ENCODE measurements at places on chromosomes 4 and X.
A peak's percentile ranks its signal among the peaks of the same experiment; 100 is the strongest.

GRCh38 chrX:43108828-43109227 is 330.9 kb upstream of the PPP1R2C start:
- no peak for DNase-seq

GRCh38 chr4:54659313-54659712 is 1.6 kb downstream of the KIT start:
- DNase-seq = peak; percentile 26

DNA sequence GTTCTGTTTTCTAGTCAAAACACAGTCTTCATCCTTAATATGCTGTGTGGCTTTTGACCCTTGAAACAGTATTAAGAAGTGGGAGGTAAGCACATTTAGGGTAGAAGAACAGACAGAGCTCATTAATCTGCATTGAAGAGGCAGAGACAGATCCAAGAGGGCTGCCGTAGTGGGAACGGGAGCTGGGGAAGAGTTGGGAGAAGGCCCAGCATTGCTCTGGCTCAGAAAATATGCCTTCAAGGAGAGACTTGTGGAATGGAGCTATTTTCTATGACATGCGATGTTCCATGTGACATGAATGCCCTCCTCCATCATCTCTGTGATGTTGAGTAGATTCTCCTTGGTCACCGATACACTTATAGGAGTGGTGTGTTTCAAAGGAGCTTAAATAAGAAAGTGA is 273.3 kb upstream of the BOD1L1 start:
- no peak for DNase-seq

GRCh38 chr4:140158365-140159030 is 4.5 kb upstream of the MAML3 start:
- DNase-seq = no peak

DNA sequence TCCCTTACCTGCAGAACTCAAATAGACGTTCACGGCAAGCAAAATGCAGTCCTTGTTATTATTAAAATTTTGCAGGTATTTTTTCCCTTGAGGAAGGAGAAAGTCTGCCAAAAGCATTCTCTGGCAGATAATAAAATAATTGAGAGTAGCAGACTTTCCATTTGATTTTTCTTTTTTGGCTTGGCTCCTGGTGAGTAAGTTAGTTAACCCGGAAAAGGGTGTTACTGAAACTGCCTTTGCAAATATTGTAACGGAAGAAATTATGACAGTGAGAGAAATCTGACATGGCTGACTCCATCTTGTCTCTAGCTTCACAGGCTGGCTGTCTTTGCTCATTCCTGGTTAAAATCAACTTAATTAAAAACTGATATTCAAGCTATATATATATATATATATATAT is 100.5 kb downstream of the GPR143 start:
- DNase-seq = no peak

DNA sequence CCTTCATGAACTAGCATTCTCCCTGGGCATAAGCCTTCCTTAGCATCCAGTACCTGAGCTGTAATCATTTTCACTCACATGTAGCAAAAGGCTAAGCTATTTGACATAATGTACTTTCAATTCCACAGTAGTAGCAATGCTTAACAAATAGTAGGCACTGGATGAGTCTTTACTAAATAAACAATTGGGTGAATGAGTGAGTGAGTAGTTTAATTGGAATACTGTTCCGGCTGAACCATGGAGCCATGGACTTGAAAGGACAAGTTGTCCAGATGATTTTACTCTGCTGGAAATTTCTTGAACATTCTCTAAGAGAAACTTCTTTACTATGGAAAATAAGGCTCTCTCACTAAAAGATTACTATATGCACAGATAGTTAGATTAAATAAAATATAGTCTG is 159.3 kb downstream of the FAM47B start:
- no peak for DNase-seq

- DNase-seq = no peak
These were observed 648 bp upstream of the MSMO1 start for GRCh38 chr4:165326831-165327210.

DNA sequence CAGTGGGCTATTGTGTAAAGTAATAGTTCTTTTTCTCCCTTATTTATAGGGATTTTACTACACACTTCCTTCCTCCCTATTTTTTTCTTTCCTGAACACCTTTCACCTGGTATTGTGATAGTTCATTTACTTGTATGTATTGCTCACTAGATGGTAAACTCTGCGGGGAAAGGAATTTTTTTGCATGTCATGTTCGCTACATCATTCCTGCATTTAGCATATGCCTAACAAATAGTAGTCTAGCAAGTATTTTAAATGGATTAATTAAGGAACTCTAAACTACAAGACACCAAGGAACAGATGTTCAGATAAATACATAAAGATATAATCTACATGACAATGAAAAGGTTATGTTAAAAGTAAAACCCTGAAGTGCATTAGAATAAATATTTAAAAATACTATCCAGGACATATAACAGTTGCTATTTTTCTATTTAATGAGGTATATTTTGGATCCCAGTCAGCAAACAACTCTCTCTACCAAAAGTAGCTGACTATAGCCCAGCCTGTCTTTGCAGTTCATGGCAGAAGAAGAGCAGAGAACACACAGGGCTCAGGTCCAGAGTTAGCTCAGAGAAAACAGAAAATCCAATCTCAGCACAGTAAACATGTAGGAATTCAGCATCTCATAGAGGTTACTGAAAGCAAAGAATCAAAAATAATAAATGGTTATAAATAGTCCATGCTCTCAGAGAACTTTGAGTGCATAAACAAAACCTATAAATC is 87.8 kb downstream of the PACRGL start:
- no peak for DNase-seq

- peak; percentile 43 for DNase-seq
These were observed 47.4 kb downstream of the PRDM5 start for GRCh38 chr4:120874792-120875774.

DNA sequence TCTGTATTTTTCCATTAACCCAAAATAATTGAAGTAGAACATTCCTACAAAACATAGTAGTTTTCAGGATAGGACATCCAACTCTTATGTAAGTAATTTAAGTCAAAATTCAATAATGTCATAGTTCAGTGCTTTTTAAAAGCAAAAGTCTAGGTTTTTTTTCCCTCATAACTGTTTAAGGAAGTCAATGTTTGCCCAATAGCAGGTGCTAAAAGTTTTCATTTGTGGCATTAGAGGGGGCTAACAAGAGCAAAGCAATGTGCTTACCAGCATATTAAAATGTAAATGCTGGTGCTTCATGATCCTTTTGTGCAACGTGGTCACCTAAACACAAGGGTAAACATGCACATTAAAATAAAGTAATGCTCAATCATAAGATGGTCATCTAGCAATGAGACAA is 155.2 kb upstream of the PPP1R2C start:
- DNase-seq = no peak

DNA sequence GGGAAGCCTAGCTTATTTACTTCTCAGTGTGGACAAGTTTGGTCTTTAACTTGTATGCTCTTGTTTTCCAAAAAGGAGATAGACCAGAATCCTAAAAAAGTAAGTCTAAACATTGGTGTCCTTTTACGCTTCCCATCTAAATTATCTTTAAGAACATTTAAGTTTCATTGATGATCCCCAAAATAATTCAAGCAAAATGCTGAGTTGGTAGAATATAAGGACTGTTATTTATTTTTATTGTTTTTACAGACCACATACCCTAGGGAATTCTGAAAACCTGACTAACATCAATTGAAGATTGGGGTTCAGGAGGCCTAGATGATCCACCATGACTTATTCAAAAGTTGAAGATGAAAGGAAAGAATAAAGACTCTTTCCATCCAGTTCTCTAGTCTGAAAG is 653.0 kb downstream of the CCSER1 start:
- no peak for DNase-seq

DNA sequence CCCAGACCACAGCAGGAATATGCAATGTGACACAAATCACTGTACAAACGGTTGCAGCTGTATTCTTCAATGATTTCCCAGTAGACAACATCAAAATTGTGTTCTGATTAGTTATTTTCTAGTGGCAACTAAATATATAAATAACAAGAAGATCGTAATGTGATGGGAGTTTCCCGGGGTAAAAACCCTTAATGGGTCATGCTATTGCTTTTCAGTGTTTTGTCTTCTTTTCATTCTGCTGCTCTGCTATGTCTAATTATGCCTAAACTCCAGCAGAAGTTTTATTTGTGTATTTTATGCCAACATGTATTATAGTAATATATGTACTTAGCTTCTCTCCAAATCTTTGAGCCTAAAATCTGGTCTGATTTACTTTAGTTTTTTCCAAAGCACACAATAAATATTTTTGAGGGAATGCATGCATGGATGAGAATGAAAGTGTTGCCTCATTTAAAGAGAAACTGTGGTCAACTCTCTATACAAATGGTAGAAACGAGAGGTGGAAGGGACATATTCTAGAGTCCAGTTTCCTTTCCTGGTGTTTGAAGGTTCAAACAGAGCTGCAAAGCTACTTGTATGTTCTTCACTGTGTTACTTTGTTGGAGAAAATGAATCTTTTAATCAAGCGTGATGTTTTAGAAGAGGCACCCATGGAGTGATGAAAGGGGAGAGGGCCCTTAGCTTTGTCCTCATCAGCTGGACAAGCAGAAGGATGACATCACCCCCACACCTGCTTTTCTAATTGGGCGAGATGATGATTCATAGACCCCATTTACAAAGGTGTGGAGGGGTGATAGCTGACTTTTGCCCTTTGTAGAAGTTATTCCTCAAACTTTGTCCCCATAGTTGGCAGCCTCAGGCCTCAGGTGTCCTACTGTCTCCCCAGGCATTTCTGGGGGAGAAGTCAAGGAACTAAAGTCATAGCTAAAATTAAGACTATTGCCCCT is 129.7 kb downstream of the FRAS1 start:
- no peak for DNase-seq

DNA sequence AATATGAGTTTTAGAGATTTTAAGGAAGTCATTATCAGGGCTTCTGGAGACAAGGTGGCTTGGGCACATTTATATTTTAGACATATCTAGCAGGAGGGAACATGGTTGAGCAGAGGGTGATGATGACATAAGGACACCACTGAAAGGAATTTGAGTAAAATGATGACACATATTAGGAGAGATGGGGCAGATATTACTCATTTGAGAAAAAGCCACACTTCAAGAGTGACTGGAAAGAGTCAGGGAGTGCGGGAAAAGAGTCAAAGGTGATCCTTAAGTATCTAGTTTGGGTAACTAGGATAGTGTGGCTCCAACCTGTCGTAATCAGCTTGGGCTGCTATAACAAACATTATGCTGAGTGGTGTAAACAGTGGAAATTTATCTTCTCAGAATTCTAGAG is 377.7 kb downstream of the PACRGL start:
- no peak for DNase-seq

DNA sequence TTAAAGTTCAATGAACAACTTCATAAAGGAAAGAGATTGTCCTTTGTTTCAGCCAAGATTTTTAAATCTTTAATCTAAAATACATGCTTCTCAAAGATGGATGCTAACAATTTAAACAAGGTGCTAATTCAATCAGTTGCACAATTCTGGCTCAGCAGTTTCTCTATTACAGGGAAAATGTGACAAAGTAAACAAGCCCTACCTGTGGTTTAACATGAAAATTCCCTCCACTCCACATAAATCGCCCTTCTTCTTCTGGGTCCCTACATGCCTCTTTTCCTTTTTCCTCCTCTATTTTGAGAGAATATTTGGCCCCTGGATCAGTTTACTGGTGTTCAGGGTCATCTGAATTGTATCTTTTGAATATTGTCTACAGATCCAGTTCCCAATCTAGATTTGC is 80.6 kb downstream of the FRYL start:
- no peak for DNase-seq

DNA sequence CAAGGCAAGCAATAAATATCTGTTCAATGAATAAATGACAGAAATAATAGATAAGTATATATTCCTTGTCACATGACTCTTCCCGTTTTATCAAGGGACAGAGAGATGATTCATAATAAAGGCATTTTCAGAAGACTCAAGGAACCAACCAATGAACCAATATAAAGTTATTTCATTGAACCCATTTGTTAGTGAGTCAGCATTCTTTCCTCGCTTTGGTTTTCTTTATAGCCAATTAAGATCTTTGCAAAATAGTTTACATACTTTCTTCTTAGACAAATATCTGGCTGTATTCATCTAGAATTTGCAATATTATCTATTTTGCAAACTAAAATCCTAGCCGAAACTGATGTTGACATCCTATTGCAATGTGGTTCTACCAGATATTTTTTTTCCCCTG is 269.4 kb downstream of the IL15 start:
- no peak for DNase-seq

DNA sequence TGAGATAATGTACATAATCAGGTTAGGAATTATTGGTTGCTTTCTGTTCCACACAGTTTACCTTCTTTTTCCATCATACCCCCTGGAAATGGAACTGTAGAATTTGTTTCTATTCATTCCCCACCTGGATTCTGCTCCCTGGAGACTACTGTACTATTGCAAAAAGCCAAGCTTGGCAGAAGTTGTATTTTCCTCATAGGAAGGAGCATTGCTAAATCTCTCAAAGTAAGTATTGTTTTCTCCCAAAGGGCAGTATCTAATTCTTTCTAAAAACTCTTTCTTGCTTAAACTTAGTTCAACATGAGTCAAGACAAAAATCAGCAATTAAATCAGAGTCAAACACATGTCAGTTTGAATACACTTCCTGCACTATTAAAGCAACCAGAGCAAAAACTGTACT is 136.2 kb downstream of the CDS1 start:
- no peak for DNase-seq

GRCh38 chr4:106034751-106035150 is 139.5 kb downstream of the NPNT start:
- no peak for DNase-seq

- DNase-seq = no peak
These were observed 10.2 kb upstream of the KCNE5 start for GRCh38 chrX:109635146-109635545.
